ENCODE measurements at places on chromosomes 13 and 19. TPM values are rescaled to one million over a fixed set of nuclear protein-coding genes. Genes with fewer than 3 reads are reported as not detected.

DNA sequence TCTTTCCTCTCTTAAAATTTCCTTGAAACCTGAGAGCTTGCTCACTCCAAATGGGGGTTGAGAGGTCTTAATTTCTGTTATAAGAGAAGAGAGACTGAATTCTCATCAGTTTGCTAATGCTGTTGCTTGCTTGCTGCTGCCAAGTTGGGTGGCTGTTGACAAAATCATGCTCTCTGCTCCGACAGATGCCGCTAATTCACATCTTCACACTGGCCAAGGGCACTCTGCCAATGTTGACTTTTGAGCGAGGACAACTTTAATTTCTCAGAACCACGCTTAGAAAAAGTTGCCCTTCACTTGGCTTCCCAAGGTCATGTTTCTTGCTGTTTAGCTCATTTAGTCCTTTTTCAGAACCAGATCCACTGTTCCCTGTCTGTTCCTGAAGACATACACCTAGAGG, 402.9 kb downstream of the HS6ST3 start:
- no peaks in the 10 kb centered on the region for H3K27me3 ChIP-seq
- no peaks in the 10 kb centered on the region for H3K36me3 ChIP-seq
- H3K27ac ChIP-seq, result no peak overlapping the region
- H3K4me3 ChIP-seq, result no peak overlapping the region
- no peak for DNase-seq
- no peaks in the 10 kb centered on the region for H3K4me1 ChIP-seq

The ZNF296 gene
- total RNA-seq, result 4.7 TPM

The SERP2 gene
- 0.86 TPM for total RNA-seq

GRCh38 chr19:49398001-49398615, 10.1 kb downstream of the KASH5 start:
- H3K36me3 ChIP-seq, result no peaks in the 10 kb centered on the region
- no peak overlapping the region for H3K27ac ChIP-seq
- DNase-seq, result no peak

DNA sequence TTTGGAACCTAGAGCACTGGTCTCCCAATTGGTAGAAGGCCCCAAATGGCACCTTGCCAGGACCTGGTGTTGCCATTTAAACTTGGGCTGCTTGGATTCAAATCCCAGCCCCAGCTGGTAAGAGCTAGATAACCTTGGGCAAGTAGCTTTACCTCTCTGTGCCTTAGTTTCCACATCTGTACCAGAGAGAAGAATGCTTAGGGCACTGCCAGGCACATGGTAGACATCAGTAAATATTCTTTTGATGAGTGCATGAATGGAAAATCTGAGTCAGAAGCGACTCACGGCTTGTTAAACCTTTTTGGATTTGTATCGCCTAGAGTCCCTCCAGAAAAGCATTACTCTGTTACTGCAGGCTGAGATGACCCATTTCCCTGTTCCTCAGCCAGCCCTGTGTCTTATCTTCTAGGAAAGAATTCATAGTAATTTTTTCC, 90.9 kb downstream of the SIPA1L3 start:
- DNase-seq, result no peak
- H3K4me1 ChIP-seq, result no peaks in the 10 kb centered on the region
- no peak overlapping the region for H3K4me3 ChIP-seq

GRCh38 chr13:44157606-44158005, 216.0 kb upstream of the SERP2 start:
- H3K4me1 ChIP-seq, result no peaks in the 10 kb centered on the region
- no peaks in the 10 kb centered on the region for H3K27me3 ChIP-seq
- H3K36me3 ChIP-seq, result no peaks in the 10 kb centered on the region
- DNase-seq, result no peak
- no peak overlapping the region for H3K27ac ChIP-seq

DNA sequence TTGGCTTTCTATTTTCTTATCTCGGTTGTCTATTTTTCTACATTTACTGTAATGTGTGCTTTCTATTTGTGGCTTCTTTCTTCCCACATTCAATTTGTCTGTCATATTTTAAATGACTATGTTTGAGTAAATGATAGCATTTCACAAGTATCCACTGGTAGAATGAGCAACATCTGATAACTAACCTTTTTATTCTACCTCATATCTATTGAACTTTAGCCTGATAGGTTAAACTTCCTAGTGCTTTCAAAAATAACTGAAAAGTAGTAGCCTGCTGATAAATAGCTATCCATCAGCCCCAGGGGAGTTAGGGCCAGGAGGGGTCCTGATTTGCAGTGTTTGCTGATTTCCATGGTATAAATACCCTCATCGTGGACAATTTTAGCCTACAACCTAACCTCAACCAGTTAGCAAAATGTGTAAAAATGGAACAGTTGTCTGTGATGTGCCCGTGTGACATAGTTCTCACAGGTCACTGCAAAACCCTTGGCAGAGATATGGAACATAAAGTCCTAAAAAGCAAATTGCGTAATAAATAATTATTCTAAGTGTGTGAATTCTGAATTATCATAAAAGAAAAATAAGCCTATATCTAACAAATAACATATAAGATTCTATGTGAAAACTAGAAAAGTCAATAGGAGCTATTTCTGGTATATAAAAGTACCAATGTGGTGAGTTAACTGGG, 32.1 kb downstream of the KCTD12 start:
- DNase-seq, result no peak
- H3K36me3 ChIP-seq, result no peaks in the 10 kb centered on the region
- no peaks in the 10 kb centered on the region for H3K27me3 ChIP-seq
- no peak overlapping the region for H3K4me3 ChIP-seq
- H3K4me1 ChIP-seq, result peaks cover 5% of the 10 kb centered on the region

The MAMSTR gene
- 1.4 TPM for total RNA-seq

DNA sequence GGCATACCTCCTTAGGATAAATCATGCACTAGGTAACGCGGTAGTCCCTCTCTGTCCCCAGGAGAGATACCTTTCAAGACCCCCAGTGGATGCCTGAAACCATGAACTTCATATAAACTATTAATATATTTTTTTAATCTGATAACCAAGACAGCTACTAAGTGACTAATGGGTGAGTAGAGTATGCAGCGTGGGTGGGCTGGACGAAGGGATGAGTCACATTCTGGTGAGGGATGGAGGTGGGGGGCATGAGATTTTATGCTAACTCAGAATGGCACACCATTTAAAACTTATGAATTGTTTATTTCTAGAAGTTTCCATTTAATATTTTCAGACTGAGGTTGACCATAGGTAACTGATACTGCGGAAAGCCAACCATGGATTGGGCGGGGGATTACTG, 46.2 kb downstream of the CDK8 start:
- no peak overlapping the region for H3K27ac ChIP-seq
- no peak for DNase-seq
- no peak overlapping the region for H3K4me3 ChIP-seq
- no peaks in the 10 kb centered on the region for H3K36me3 ChIP-seq

GRCh38 chr13:44506719-44507118, 69.4 kb downstream of the TSC22D1 start:
- no peak for DNase-seq
- H3K36me3 ChIP-seq, result no peaks in the 10 kb centered on the region
- peaks cover 1% of the 10 kb centered on the region for H3K27me3 ChIP-seq
- no peak overlapping the region for H3K4me3 ChIP-seq
- H3K4me1 ChIP-seq, result no peaks in the 10 kb centered on the region
- no peak overlapping the region for H3K27ac ChIP-seq

The C19orf18 gene
- total RNA-seq, result not detected

DNA sequence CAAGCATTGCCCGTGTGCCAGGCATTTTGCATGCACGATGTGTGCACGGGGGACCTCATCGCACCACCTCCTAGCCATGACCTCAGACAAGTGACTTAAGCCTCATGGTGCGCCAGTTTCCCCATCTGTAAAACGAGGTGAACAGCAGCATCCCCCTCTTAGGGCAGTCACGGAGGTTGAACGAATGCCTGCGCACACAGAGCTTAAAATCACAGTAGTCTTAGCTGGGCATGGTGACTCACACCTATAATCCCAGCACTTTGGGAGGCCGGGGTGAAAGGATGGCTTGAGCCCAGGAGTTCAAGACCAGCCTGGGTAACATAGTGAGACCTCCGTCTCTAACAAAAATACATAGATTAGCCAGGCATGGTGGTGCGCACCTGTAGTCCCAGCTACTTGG, 48.6 kb downstream of the PIN1 start:
- H3K36me3 ChIP-seq, result no peaks in the 10 kb centered on the region
- H3K27me3 ChIP-seq, result no peaks in the 10 kb centered on the region
- H3K4me1 ChIP-seq, result no peaks in the 10 kb centered on the region
- H3K4me3 ChIP-seq, result no peak overlapping the region
- no peak for DNase-seq

GRCh38 chr19:49887665-49888509, 8.8 kb downstream of the IL4I1 start:
- H3K27me3 ChIP-seq, result peaks cover 1% of the 10 kb centered on the region
- H3K36me3 ChIP-seq, result peaks cover 37% of the 10 kb centered on the region
- H3K27ac ChIP-seq, result no peak overlapping the region
- peaks cover 7% of the 10 kb centered on the region for H3K4me1 ChIP-seq
- DNase-seq, result no peak

The CDC34 gene
- 58.2 TPM for total RNA-seq

- H3K36me3 ChIP-seq, result peaks cover 28% of the 10 kb centered on the region
- no peaks in the 10 kb centered on the region for H3K27me3 ChIP-seq
- H3K4me3 ChIP-seq, result peak overlapping the region; percentile 100
- peak overlapping the region; percentile 100 for H3K27ac ChIP-seq
- no peak for DNase-seq
- H3K4me1 ChIP-seq, result peaks cover 35% of the 10 kb centered on the region
Measured at GRCh38 chr13:37001921-37002250, 1.3 kb downstream of the EXOSC8 start.

Measured in activated T-helper 1 cell treated with anti-CD3 and anti-CD28 coated beads, Interleukin-12 subunit alpha, Interleukin-12 subunit beta, Interleukin-2, Interleukin-4 antibody, amounts not matched to agents 30 ng/mL and 10 ng/mL and 1 ng/mL, durations not matched to agents 14 hours and 24 hours and 36 hours (primary cell).